ENCODE measurements at places on chromosomes 7 and 10.

GRCh38 chr10:5788969-5789368 is 24.3 kb downstream of the GDI2 start:
- no peak for DNase-seq

DNA sequence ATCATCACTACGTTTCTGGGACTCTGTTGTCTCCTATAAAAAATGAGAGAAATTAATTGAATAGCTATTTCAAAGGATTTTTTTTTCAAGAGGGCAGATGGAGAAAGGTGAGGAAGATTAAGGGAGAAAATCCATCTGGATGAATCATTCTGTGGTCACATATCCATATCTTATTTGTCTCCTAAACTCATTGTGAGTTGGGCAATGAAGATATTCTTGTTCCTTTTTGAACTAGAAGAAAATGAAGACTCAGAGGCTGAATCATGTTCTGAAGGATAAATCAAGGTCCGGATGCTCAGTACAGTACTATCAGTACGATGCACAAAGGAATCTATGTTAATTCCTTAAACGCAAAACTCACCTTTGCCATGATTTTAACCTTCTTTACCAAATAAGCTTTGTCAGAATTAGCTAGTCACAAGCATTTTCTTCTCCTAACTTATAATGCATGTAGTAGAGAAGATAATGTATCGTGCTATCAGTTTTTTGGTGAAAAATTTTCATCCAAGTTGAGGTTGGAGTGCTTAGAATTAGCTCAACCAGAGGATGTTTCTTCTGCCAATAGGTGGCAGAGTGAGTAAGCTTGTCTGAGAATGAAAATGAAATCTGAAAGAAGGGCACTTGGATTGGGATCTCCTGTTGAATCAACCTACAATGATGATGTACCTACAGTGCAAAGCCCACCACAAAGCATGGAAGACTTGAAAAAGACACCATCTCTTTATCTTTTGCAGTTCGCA is 446.9 kb downstream of the KIF20B start:
- no peak for DNase-seq

GRCh38 chr10:80589726-80590373 is 52.1 kb downstream of the SH2D4B start:
- no peak for DNase-seq

- peak; percentile 71 for DNase-seq
Measured at GRCh38 chr7:127632276-127632910, 14.5 kb upstream of the PAX4 start.

GRCh38 chr10:17023386-17024298 is 106.0 kb downstream of the CUBN start:
- peak; percentile 97 for DNase-seq

DNA sequence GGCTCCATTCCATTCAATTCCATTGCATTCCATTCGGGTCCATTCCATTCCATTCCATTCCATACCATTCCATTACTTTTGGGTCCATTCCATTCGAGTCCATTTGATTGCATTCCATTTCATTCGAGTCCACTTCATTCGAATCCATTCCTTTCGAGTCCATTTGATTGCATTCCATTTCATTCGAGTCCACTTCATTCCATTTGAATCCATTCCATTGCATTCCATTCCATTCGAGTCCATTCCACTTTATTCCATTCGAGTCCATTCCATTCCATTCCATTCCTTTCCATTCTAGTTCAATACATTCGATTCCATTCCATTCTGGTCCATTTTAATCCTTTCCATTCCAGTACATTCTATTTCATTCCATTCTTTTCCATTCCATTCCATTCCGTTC is 334.0 kb downstream of the ZNF33B start:
- no peak for DNase-seq

DNA sequence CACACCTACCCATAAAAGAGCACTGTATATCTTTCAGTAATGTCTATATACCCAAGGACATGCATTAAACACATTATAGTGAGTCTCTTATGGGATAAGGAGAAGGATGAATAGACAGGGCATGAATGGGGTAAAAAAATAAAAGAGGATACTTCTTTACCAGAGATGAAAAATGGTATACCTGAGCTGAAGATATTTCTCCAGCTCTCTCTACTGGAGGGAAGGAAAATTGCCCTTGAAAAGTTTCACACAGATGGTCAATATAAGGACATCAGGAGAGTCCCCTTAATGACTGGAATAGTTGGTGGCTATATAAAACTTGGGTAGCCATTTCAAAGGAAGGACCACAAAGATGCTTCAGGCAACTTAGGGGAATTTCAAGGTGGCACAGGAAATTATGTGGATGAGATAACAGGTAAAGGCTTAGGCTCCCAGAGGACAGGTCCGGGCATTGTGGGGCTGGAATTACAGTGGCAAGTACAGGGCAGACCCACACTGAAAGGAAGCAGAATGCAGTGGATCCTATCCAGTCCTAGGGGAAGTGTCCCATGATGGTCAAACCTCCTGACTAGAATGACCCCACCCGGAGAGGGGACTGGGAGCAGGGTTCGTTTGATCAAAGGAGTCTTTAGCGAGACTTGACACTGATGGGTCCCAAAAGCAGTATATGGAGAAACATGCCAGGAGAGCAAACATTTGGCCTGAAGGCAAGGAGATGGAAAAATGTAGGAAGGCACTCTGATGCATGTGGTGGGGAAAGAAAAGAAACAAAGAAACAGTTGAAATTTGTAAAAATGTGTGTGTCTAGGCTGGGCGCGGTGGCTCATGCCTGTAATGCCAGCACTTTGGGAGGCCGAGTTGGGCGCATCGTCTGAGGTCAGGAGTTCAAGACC is 35.6 kb downstream of the PLAU start:
- no peak for DNase-seq

- DNase-seq: no peak
Measured at GRCh38 chr10:79221110-79222051, 125.9 kb upstream of the PPIF start.

GRCh38 chr7:87339373-87339897 is 6.0 kb upstream of the CROT start:
- no peak for DNase-seq

- DNase-seq: no peak
Measured at GRCh38 chr10:94363251-94363565, 469 bp upstream of the NOC3L start.

- DNase-seq: no peak
Measured at GRCh38 chr7:141991140-141991539, 4.5 kb upstream of the MGAM start.

- no peak for DNase-seq
Measured at GRCh38 chr7:2896131-2896530, 52.0 kb upstream of the GNA12 start.

- DNase-seq: peak; percentile 6
Measured at GRCh38 chr7:82109288-82109687, 334.3 kb downstream of the CACNA2D1 start.

DNA sequence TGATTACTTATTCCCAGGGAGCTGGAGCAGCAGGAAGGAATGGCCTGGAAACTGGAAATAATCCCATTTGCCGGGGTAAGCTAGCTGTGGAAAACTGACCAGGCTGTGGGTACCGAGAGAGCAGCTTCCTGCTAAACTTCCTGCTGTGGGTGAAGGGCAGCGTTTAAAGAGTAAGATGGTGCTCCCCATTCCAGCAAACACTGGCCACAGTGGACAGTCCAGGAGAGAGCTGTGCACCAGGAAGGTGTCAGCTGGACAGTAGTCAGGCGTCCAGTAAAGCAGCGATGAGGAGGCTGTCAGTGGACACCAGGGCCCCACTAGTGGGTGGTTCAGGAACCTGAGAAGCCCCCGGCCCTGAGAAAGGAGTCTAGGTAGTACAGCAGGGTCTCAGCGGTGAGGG is 55.4 kb downstream of the TBXAS1 start:
- DNase-seq: no peak

- DNase-seq: no peak
Measured at GRCh38 chr10:58665361-58665760, 152.7 kb downstream of the BICC1 start.

DNA sequence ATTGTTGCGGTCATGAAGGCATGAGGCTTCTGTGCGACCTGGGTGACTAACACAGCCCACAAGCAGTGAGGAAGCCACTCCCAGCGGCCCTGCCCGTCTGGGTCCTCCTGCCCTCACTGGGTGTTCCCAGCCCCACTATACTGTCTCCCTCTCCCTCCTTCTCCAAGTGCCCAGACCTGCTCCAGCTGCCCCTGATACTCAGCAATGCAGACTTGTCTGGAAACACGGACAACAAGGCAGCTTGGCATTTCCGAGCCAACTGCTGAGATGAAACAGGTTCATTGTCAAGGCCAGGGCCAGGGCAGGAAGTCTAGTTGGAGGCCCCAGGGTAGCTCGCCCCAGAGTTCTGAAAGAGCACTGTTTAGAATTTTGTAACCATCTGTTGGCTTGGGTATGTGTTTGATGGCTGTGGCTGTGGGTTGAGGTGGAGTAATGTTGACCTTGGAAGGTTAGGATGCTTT is 95.7 kb downstream of the RBM20 start:
- DNase-seq: no peak

DNA sequence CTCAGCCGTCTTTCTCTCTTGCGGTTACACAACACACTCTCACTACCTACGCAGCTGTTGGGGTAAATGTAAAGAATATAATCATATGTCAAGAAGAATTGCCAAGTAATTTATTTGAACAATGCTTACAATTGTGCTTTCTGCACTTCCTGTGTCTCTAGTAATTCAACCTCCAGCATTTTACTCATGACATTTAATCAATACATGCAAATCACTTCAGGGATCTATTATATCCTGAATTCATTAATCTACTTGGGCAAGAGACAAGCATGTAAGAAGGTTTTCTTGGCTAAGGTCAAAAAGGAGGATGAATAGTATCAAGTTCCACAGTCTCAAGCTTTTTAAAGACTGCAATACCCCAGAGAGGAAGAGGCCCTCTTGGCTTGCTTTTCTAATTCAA is 562.9 kb upstream of the ADARB2 start:
- DNase-seq: no peak

DNA sequence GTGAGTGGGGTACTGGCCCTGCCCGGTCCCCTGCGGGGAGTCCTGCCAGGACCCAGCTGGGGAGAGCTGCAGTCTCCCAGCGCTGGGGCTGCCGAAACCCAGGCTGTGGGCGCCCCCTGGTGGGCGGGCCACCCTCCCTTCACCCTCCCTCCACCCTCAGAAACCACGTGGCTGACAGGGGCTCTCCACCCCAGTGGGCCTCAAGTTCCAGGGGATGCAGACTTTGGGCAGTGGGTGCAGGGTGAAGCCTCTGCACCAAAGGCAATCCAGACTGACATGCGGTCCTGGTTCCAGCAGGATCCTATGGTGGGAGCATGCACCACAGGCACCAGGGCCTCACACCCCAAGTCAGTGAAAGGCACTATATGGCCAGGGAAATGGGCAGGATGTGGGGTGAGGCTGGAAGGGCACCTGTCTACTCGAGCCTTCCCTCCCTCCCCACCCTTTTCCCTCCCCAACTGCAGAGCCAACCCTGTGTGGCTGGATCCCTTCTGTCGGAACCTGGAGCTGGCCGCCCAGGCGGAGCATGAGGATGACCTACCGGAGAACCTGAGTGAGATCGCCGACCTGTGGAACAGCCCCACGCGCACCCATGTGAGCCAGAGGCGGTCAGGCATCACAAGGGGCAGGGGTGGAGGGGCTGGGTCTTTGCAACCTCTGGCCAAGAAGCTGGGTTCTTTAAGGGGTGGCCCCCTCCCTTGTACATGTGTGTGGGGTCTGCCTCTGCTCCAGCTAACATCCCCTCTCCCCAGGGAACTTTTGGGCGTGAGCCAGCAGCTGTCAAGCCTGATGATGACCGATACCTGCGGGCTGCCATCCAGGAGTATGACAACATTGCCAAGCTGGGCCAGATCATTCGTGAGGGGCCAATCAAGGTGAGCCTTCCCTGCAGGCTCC is 38.8 kb downstream of the PSAP start:
- DNase-seq: peak; percentile 10

DNA sequence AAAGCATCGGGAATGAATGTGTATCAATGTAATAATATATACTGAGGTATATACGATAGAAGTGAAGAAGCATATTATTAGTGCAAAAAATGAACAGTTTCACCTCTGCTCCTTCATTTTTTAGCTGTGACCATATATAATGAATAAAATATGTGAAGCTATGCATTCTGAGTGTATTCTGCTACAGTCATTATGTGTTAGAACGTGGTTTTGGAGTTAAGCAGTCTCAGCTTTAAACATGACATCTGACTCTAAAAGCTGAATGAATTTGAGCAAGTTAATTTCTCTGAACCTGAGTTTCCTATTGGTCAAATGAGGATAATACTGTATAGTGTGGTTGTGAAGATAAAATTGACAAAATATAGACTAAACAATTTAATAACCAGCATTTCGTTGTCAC is 358.1 kb downstream of the SUGCT start:
- no peak for DNase-seq

DNA sequence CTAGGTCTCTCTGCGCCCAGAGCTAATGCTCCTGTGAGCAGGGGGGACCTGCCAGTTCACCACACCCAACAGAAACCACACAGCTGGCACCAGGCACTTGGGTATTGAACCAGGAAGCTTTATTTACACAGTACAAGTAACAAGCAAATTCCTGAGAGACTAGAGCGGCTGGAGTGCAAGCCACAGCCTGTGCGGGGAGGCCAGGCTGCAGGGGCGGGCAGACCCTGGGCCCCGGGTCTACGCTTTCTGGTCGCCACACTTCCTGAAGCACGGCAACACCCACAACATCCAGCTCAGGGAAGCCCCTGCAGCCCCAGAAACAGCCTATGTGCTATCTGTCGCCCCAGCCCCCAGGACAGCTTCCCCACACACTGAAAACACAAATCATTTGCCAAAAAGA is 125.0 kb downstream of the FAM53B start:
- DNase-seq: no peak

DNA sequence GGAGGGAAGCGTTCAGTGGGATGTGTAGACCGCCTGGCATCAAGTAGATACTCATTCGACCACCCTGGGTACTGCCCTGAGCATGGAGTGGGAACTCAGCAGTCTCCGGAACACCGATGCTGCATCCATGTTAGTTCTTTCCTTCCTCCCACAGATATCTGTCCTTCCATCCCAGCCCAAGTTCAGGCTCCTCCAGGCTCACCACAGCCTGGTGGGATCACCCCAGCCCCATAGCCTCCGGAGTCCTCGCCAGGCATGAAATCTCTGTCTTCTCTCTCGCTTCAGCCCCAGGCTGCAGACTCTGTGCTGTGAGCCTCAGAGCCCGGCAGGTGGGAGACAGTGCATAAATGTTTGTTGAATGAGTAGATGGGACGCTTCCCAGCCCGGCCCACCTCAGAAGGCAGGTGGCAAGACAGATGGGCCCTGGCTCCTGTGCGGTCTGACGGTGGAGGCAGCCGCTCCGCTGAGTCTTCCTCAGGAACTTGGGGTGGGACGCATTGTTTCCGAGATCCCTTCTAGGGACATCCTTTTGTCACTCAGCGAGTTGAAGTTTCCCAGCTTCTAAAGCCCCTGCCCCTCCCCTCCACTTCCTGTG is 42.9 kb downstream of the ELFN1 start:
- DNase-seq: no peak

- DNase-seq: no peak
Measured at GRCh38 chr7:80635533-80635932, 2.9 kb upstream of the CD36 start.

- no peak for DNase-seq
Measured at GRCh38 chr10:14601326-14601725, 173.4 kb downstream of the FAM107B start.

Measured in GM04504 (cell line).